ENCODE measurements at places on chromosomes 13 and 19. TPM values are rescaled to one million over a fixed set of nuclear protein-coding genes. Genes with fewer than 3 reads are reported as not detected.

GRCh38 chr13:94433055-94433961, 46.2 kb downstream of the DCT start:
- DNase-seq: no peak

The CLDND2 gene
- polyA plus RNA-seq: 1.7 TPM

The ZNF575 gene
- 1.9 TPM for polyA plus RNA-seq

The GPR18 gene
- 0.16 TPM for polyA plus RNA-seq

The TSSK6 gene
- 2.0 TPM for polyA plus RNA-seq

DNA sequence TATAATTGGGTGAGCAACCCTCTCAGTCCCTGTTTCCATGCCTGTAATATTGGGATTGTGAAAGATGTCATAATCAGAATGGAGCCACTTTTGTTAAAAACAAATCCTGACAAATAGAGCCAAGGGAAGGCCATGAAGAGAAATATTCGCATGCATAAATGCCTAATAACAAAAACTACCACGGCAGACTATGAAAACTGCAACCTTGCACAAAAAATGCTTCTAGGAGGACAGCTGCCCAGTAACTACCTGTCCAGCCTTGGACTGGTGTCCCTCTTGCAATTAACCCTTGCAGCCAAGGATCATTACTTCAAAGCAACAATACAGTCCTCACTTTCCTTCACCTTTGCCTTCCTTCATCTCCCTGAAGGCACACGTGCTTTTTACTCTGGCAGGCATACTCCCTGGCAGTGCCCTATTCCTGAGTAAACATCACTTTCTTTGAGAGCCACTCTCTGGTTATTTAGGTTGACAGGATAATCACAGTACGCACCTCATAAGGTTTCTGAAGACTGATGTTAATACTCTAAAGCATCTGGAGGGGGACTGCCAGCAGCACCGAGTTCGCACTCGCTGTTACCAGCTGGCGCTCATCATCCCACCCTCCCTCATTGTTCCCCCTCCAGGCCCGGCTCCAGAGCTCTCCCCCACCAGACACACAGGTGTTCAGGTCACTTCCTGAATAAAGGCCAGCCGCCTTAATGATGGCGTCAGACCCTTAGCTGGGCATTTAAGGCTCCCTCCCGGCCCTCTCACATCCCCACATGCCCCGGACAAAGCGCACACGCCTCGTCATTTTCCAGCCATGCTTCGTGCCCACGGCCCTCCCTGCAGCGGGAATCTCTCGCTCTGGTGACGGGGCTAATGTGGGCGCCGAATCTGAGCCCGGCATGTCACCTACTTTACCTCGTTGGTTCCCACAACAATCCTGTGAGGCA, 57.3 kb downstream of the CDADC1 start:
- no peak for DNase-seq

The ZNF559 gene
- 48.8 TPM for polyA plus RNA-seq

- DNase-seq: no peak
These were observed 2.1 kb upstream of the CEACAM7 start for GRCh38 chr19:41689993-41690800.

- no peak for DNase-seq
These were observed 9.4 kb downstream of the USHBP1 start for GRCh38 chr19:17255150-17255621.

DNA sequence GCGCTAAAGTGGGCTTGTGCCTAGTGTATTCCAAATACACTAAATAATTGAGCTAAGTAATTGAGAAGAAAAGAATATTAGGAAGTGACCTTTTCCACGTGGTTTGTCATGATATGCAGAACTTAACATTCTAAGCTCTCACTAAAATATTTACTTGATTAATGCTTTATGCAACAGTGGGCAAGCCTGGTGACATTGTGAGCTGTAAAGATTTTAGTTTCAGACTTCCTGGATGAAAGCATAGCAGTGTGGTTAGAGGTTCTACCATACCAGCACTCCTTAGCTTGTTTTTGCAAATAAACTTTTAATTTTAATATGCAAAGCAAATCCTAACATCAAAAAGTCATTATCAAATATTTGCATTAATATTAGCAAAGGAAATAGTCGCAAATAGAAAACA, 1065.1 kb upstream of the SPRY2 start:
- DNase-seq: no peak

The ZNF358 gene
- polyA plus RNA-seq: 43.1 TPM

DNA sequence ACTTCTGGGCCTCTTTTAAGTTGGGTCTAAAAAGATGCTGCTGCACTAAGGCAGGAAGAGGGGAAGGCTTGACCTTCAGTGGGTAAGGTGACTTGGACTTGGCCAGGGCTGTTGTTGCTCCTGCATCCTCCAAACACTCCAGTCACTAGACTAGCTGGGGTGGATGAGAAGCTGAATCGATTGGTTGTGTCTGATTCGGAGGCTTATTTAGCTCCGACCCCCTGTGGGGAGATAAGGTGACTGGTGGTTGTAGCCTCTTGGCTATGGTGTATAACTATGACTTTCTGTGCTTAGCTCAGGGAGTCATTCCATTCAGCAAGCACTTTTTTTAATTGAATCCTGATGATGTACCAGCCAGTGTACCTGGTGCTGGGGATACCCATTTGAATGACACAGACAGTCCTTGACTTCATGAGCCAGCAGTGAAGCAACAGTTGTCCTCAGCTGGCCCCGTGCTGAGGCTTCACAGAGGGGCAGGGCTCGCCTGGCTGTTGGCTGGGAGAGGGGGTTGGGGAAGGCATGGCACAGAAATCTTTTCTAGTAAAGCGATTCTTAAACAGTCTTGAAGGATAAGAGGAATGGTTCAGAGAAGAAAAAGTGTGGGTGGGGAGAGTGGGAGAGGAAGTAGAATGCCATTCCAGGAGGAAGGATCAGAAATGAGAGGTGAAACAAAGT, 9.9 kb downstream of the PCDH8 start:
- DNase-seq: no peak

The LILRA1 gene
- 0.62 TPM for polyA plus RNA-seq

DNA sequence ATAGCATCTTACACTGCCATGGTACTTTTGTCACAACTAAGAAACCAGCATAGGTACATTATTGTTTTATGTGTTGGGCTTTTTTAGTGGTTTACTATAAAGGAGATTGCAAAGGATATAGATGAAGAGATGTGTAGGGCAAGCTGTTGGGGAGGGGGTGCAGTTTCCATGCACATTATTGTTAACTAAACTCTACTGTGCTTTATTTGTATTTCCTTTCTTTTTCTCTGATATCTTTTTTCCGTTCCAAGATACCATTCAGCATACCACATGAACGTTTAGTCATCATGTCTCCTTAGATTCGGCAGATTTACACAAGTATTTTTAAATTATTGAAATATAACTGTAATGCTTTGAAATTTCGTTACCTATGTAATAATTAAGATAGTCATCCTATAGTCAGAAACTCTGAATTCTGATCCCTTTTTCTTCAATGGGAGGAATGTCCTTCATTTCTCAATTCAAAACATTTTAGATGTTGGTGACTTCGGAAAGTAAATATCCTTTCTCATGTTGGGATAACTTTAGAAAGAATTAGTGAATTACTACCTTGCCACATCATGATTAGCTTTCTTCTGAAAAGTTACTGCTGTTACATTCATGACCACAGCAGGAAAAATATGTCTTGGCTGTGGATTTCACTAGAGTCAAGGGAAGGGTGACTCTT, 82.8 kb downstream of the FRY start:
- DNase-seq: no peak

DNA sequence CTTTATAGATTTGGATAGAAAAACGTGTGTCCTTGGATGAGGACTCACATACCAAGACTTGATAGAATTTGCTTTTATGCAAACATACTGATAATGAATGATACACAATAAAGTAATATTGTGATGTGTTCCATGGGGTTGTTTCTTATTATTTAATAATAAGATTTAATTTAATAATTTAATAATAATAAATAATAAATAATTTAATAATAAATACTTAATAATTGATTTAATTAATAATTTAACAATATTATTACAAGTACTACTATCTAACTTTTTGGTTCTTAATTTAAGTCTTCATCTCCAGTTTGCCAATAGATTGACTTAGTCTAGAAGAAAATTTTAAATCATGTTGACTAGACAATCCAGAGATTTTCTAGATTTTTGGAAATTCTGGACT, 909.2 kb upstream of the PCDH20 start:
- DNase-seq: no peak

GRCh38 chr19:739998-740715, 10.8 kb upstream of the MISP start:
- DNase-seq: no peak

DNA sequence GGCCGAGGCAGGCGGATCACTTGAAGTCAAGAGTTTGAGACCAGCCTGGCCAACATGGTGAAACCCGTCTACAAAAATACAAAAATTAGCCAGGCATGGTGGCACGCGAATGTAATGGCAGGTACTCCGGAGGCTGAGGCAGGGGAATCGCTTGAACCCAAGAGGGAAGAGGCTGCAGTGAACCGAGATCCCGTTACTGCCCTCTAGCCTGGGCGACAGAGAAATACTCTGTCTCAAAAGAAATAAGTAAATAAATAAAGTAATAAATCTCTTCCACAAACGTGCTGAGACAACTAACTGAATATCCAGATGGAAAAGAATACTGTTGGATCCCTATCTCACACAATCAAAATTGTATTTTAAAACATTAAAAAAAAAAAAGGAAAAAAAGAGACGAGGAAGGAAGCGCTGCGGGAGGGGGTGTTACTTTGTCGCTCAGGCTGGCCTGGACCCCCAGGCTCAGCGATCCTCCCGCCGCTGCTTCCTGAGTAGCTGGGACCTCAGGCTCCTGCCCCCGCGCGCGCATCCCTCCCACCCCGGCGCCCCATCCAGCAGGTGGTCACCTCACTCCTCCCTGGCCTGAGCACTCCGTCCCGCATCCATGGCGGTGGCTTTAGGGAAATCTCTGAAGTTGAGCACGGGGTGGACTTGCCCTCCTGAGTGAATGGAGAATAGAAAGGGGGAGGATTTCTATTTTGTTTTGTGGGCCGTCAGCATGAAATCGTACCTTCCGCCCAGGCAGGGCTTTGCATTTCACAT, 628 bp upstream of the ZNF813 start:
- DNase-seq: peak; percentile 5

DNA sequence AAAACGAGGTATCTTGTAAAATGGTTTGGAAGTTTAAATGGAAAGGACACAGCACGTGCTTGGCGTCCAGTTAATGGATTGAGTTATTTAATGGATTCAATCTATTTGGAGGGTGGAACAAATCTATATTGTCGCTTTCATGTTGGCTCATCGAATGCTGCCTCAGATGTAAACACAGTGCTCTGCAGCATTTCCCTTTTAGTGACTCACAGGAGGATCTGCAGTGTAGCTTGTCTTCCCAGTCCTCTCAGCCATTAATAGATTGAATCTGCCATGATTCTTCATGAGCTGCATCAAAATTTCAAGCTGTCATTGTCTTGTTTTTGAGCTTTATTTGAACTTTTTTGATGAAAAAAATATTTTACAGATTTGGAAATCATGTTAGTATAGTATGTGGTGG, 44.7 kb downstream of the DHRS12 start:
- no peak for DNase-seq

- no peak for DNase-seq
These were observed 1219.7 kb downstream of the OLFM4 start for GRCh38 chr13:54248306-54248705.

The ZNF429 gene
- polyA plus RNA-seq: 25.7 TPM

DNA sequence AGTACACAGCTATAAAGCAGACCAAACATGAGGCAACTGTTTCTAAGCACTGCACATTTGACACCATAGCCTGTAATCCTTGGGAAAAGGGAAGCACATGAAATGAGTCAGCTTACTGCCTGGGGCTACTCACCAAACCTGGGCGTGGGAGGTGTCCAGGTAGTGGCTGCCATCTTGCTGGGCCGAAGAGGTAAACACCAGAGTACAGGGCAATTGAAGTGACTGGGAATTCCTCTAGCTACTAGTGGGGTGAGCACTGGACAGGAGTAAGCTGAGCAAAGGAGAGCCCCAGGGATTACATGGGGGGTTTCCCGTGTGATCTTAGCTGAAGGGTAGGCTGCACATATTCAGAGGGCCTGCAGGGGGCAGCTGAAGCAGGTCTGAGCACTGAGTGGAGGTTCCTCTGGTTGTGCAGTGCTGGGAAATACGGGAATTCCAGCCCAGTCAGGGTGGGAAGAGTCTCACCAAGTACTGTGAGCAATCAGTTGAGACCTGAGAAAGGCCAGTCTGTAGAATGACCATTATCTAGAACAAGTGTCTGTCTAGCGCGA, 140.5 kb downstream of the SLC7A1 start:
- no peak for DNase-seq

DNA sequence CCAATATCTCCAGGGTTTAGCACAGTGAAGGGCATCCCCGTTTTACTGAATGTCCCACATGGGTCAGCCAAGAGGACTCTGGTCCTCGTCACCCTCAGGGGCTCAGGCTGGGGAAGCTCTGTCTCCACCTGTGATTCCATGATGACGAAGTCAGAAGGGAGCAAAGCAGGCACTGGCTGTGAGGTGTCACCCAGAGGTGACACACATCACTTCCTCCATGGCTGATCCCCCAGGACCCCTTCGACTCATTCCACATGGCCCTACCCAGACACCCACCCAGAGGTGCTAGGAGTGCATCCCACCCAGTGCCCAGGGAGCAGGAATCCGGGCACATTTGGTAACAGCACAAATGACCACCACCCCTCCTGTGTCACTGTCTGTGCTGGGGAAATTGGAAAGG, 145.2 kb upstream of the VSTM2B start:
- DNase-seq: no peak
